Epithelial cell of prostate (primary cell): ENCODE measurements at places on chromosomes 3 and 15.

- DNase-seq, result no peak
These were observed 617 bp upstream of the HPS3 start for GRCh38 chr3:149128821-149129220.

GRCh38 chr3:4720316-4721075 lies 227.3 kb downstream of the ITPR1 start:
- DNase-seq, result no peak

DNA sequence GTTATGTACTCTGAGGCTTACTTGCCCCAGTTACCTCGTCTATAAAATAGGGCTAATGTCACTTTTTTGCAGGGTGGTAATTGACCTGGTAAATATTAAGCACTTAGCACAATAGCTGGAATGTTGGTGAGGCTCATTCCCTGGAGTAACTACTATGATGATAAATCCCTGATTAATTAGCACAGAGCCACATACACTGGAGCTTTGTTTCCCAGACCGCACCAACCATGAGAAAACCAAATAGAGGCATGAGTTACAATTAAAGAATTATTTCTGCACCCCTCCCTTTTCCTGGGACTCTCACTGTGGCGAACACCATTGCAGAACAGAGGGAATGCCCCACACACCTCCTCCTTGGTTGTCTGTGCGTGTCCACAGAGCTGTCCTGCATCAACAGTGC lies 76.6 kb upstream of the CPOX start:
- DNase-seq, result peak; percentile 37

DNA sequence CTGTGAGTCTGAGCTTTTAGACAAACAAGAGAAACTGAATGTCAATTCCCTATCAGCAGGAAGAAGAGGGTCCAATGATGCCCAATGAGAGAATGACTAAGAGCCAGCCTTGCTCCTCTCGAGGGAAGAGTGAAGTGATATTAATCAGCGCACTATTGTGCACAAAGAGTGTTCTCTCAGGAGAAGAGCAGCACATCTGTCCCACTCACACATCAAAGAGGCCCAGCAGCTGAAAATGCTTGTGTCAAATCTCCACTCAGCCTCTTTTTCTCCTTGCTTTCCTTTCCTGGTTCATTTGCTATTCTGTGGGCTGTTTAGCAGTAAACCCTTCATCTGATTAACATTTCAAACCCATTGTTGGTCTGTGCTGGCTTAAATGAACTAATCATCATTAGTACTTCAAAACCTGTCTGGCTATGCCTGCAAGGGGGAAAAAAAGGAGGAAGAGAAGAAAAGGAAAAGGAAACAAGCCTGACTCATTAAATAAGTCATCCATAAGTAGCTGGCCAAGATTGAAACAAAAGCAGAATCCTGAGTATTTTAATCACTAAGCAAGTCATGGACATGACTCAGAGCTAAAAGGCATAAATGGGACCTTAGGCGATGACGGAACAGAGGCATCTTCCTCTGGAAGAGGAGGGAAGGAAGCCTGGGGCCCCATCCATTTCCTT lies 912.7 kb downstream of the TUSC7 start:
- DNase-seq, result peak; percentile 78

DNA sequence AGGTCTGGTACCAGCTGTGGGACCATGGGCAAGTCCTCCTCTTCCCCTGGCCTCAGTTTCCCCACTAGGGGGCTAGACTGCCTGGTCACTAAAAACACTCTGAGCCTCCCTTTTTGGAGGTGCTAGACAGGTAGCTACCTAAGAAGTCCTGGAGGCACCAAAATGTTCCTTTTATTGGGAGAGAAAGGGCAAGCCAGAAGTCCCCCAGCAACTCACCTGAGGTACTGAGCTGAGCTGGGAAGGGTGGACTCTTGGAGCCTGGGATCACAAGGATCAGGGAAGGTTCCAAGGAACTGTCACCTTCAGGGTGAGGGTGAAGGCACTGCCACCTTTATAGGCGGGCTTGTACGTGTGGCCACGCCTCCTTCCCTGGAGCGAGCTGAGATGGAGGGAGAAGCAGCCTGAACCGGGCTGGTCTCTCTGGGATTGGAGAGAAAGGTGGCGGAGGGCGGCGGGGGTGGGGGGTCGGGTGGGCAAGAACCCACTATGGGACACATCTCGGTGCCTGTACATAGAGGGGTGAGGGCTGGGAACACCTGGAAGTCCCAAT lies at the start of gene CYP1A1:
TSS of gene CYP1A1 (minus strand) at position 304 of the 550 bp plus-strand sequence. CDS start 2,431 bp downstream, outside the sequence.
- no peak for DNase-seq

DNA sequence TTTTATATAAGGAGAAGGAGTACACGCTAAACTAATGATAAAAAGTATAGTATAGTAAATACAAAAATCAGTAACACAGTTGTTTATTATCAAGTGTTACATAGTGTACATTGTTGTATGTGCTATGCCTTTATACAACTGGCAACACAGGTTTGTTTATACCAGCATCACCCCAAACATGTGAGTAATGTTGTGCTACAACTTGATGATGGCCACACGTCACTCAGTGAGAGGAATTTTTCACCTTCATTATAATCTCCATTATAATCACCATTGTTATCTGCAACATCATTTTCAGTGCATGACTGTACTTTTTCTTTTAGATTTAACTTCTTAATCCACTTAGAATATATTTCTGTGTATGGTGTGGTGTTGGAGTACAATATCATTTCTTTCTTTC lies 204.0 kb upstream of the CTNNB1 start:
- no peak for DNase-seq
